Osteoblast (primary cell): ENCODE measurements at places on chromosomes 11 and 22. TPM values are rescaled to one million over a fixed set of nuclear protein-coding genes. Genes with fewer than 3 reads are reported as not detected.
A peak's percentile ranks its signal among the peaks of the same experiment; 100 is the strongest.

- peaks cover 6% of the 10 kb centered on the region for H3K4me1 ChIP-seq
- DNase-seq = no peak
- H3K36me3 ChIP-seq = no peaks in the 10 kb centered on the region
- no peak overlapping the region for H3K27ac ChIP-seq
- H3K4me3 ChIP-seq = no peak overlapping the region
These were observed 453.1 kb downstream of the SOX6 start for GRCh38 chr11:15903246-15903645.

DNA sequence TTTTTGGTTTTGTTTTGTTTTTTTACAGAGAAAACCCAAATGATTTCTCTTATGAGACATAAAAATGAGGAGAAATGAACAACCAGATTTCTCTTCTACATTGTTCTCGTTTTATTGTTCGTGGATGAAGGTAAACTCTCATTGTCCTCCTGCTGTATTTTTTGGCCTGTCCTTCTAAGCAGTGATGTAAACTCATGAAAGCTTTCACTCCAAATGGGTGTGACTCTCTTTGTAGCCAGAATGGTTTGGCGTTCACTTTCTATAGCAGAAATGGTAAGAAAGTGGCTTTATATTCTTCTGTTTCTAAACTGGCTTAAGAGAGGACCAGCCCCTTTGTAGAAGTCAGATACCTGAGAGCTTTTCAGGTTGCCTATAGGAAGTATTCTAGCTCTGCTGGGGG lies 15.5 kb upstream of the BMAL1 start:
- H3K27me3 ChIP-seq = no peaks in the 10 kb centered on the region
- H3K27ac ChIP-seq = peak overlapping the region; percentile 91
- H3K4me3 ChIP-seq = no peak overlapping the region

DNA sequence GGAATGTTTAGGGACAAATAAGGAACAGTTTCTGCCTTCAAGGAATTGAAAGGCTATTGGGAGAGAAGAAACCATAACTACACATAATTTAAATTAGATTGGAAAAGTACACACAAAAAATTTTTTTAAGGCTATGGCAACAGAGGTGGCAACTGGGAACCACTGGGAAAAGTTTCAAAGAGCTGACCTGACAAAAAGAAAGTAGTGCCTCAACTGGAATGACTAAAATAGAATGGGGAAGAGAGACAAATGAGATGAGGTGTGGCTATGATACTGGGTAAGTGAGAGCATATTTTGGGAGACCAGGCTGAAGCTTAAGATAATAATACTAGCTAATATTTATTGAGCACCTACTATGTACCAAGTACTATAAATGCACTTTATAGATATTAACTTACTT lies 2.9 kb upstream of the AKIP1 start:
- no peaks in the 10 kb centered on the region for H3K36me3 ChIP-seq
- H3K27me3 ChIP-seq = no peaks in the 10 kb centered on the region
- no peak overlapping the region for H3K4me3 ChIP-seq

DNA sequence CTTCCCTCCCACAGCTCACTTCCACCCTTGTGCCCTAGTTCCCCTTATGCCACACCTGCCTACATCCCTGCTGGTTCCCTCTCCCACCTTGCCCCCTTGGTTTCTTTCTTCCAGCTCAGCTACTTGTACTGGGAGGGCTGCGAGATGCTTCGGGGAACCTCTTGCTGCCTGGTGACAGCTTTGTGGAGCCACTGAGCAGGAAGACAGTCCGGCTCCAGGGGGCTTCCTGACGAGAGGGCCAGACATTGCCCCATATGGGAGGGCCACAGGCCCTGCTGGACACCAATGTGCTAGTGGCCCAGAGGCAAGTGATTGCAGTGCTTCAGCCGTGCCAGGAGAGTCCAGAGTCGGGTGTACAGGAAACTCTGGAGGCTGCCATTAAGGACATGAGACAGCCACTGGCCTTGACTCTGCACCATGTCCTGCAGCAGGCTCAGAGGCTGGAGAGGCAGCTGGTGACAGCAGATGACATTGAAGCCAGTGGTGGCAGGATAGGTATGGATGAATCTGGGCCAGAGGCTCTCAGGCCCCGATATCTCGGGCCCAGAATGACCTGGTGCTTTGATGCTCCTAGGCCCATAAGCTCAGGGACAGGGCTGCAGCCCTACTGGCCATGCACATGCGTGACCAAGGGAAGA lies 54.3 kb downstream of the BTG4 start:
- H3K27me3 ChIP-seq = peaks cover 14% of the 10 kb centered on the region
- no peaks in the 10 kb centered on the region for H3K36me3 ChIP-seq
- DNase-seq = no peak
- H3K27ac ChIP-seq = no peak overlapping the region

GRCh38 chr11:94276943-94277342 lies 27.4 kb upstream of the IZUMO1R start:
- no peak overlapping the region for H3K4me3 ChIP-seq
- no peak for DNase-seq
- H3K27ac ChIP-seq = no peak overlapping the region

DNA sequence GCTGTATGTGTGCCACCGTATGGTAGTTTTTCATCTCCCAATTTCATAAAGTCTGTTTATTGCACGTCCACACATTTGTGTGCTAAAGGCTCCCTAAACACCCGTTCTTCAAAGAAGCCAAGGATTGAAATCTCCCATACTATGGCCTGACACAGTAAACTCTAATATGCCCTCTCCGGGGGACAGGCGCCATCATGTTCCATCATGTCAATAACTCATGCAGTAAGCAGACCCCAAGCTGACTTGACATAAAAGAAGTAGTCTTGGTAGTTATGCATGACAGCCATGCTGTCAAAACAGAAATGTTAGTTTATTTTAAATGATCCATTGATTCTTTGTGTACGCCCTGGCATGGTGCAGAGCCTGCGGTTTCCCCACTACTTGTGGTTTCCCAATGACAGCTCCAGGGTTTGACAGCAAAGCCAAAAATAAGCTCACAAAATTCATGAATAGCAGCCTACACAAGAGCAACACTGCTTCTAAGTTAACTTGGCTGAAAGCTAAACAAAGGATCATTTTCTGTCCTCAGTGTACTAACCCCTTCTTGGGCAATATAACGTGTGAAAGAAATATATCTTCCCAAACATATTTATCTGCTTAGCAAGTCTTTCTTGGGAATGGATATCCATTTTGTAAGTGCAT lies 56.5 kb upstream of the CABP7 start:
- peaks cover 42% of the 10 kb centered on the region for H3K36me3 ChIP-seq
- no peaks in the 10 kb centered on the region for H3K27me3 ChIP-seq
- peak; percentile 65 for DNase-seq
- peak overlapping the region; percentile 16 for H3K27ac ChIP-seq

GRCh38 chr11:34204396-34205279 lies 99.2 kb downstream of the NAT10 start:
- no peak overlapping the region for H3K4me3 ChIP-seq
- H3K4me1 ChIP-seq = peaks cover 8% of the 10 kb centered on the region
- no peak overlapping the region for H3K27ac ChIP-seq
- H3K27me3 ChIP-seq = no peaks in the 10 kb centered on the region
- DNase-seq = peak; percentile 83
- H3K36me3 ChIP-seq = no peaks in the 10 kb centered on the region

GRCh38 chr22:27881421-27881820 lies 37.6 kb downstream of the PITPNB start:
- DNase-seq = no peak
- H3K4me3 ChIP-seq = no peak overlapping the region
- H3K27ac ChIP-seq = peak overlapping the region; percentile 1
- H3K4me1 ChIP-seq = peaks cover 33% of the 10 kb centered on the region

DNA sequence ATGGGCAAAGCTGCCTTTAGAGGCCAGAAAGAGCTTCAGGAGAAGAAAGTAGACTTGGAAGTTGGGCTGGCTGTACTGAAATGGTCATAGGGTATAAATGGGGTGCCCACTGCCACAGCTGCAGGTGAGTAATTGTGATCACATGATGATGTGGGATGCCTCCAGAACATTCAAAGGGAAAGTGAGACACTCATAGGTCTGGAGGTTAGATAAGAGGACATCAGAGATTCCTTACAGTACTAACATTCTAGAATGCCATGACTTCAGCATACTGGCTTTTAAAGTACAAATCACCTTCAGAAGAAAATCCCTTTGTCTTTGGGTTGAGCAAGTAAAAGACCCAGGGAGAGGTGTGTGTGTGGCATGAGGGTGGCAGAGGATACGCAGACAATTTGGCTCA lies 419.2 kb downstream of the TENM4 start:
- no peaks in the 10 kb centered on the region for H3K36me3 ChIP-seq
- H3K4me1 ChIP-seq = peaks cover 28% of the 10 kb centered on the region
- no peak overlapping the region for H3K4me3 ChIP-seq

DNA sequence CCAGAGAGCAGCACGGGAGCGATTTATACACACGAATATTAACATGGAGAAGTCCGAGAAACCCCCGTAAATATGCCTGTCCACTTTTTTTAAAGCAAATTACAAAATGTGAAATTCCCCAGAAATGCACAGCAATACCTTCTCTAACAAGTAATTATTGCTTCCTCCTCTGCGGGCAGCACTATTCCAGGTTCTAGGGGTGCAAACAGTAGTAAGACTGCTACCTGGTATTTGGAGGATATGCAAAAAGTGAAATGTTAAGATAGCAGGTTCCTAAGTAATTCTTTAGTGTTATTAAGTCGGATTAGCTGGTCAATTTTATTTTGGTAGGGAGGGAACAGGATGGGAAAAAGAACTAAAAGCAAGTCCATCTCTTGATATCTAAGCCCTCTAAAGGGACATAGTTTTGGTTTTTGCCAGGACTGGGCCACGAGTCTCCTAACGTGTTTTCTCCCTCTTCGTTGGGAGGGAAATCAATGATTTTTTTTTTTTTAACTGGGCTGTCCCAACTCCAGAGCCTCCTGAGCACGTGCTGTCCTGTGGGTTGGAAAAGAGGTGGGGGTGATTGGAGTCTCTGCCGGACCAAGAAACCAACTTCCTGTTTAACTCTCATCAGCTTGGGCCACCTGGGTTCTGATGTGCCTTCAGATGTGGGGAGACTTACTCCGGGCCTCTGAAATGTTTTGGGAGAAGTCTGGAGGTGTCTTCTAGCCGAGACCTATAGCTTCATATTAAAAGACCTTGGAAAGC lies 1.7 kb upstream of the XBP1 start:
- H3K36me3 ChIP-seq = peaks cover 17% of the 10 kb centered on the region
- peak overlapping the region; percentile 33 for H3K4me3 ChIP-seq
- peak; percentile 76 for DNase-seq
- H3K4me1 ChIP-seq = peaks cover 17% of the 10 kb centered on the region
- H3K27ac ChIP-seq = peak overlapping the region; percentile 17

GRCh38 chr22:48842976-48843375 lies 984.7 kb downstream of the BRD1 start:
- no peak overlapping the region for H3K4me3 ChIP-seq
- no peaks in the 10 kb centered on the region for H3K36me3 ChIP-seq
- no peaks in the 10 kb centered on the region for H3K27me3 ChIP-seq
- H3K4me1 ChIP-seq = no peaks in the 10 kb centered on the region

DNA sequence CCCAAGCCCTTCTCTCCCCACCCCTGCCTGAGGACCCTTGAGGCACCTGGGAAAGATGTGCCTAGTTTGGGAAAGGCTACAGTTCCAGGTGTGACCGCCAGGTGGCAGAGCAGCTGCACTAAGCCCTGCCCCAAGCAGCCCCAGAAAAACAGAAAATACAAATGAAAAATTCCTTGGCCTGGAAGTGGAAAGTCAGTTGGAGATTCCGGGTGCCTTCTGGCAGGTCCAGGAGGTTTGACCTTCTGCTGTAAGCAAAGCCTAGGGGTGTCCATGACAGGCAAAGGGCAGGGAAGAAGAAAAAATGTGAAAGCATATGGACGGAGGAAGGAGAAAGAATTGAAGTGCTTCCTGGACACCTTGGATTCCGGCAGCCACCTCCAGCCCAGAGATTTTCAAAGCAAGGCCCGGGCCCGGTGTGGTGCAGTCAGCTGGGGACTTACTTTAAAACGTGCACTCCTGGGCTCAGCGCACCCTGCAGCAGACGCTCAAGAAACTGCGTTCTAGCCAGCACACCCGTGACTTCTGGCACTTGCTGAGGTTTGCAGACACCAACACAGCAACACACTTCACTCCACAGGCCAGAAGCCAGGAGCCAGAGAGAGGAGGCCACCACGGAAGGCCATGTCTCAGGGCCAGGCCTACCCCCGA lies 37.3 kb upstream of the SLC22A12 start:
- peaks cover 3% of the 10 kb centered on the region for H3K27me3 ChIP-seq
- peaks cover 19% of the 10 kb centered on the region for H3K4me1 ChIP-seq
- DNase-seq = peak; percentile 94
- H3K36me3 ChIP-seq = no peaks in the 10 kb centered on the region
- H3K4me3 ChIP-seq = no peak overlapping the region

The GGTLC3 gene
- not detected in 2 replicates for total RNA-seq

The WDR74 gene
- 31.2 and 34.0 TPM in 2 replicates for total RNA-seq

The APOL5 gene
- total RNA-seq = not detected in 2 replicates
